Activated T-helper 9 cell treated with anti-CD3 and anti-CD28 coated beads, Interleukin-2, amount 50 U/mL, for 16 hours (primary cell): ENCODE measurements at places on chromosomes 12 and 14.

GRCh38 chr14:102528431-102529170, 19.0 kb upstream of the ANKRD9 start:
- no peak for DNase-seq

DNA sequence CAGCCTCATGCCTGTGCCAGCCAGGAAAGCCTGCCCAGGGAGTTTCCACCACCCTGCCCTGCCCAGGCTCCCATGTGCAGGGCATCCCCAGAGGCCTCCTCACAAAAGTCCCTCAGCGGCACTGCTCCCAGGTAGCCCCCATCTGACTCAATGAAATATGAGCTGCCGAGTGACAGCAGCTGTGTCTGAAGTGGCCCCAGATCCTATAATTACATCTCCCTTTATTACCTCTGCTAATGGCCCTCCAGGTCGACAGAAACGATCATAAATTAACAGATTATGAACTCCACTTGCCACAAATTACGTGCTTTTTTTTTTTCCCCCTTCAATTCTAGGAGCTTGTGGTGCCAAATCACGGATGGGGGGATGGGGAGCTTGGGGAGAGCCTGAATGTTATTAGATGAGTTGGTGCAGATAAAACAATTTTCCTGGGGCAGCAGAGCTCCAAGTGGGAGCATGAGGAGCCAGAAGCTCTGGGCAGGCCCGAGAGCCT, 110.4 kb downstream of the ESRRB start:
- DNase-seq = no peak

- peak; percentile 16 for DNase-seq
Measured at GRCh38 chr12:12562016-12562483, 613 bp downstream of the DUSP16 start.

DNA sequence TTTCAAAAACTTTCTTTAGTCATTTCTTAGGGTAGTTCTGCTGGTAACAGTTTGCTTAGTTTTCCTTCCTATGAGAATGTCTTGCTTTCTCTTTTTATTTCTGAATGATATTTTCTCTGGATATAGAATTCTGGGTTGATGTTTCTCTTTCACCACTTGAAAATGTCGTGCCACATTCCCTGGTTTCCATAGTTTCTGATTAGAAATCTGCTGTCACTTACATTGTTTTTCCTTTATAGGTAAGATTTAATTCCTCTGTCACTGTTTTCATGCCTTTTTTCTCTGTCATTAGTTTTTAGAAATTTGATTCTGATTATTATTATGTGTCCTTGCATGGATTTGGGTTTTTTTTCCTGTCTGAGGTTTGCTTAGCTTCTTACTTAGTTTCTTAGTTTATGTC, 77.3 kb upstream of the PCNX4 start:
- no peak for DNase-seq

DNA sequence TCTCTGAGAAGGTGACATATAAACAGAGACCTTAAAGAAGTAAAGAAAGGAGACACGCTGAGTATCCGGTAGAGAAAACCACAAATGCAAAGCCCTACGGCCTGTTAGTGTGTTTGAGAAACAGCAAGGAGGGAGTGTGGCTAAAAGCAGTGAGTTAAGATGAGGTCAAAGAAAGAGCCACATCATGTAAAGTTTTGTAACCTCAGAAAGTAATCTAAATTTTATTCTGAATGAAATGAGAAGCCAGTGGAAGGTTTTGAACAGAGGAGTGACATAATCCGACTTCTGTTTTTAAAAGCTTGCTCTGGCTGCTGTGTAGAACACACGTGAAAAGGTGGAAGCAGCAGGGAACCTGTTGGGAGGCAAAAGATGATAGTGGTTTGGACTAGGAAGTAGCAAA, 32.6 kb downstream of the PPP2R5E start:
- no peak for DNase-seq

DNA sequence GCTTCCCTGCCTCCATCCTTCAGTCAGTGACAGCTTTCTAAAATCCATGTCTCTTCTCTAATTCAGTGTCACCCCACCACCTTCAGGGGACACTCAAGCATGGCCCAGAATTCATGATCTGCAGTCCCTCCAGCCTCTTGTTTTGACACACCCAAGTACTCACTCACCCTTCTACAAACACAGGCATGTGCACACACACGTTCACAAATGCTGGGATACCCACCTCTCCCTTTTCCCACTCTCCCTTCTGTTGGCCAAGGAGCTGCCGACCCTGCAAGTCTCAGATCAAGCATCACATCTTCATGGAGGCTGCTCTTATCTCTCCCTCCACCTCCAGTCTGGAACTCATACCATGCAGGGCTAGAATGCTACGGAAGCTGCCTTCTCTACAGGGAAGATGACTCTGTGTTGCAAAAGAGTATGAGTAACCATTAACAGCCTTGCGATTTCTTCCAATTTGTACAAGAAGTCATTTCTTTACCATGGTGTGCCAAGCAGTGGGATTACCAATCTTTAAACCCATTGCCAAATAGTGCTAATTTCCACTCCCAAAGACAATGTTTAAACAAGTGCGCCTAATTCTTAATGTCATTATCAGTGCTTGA, 196.1 kb downstream of the BCL11B start:
- no peak for DNase-seq

DNA sequence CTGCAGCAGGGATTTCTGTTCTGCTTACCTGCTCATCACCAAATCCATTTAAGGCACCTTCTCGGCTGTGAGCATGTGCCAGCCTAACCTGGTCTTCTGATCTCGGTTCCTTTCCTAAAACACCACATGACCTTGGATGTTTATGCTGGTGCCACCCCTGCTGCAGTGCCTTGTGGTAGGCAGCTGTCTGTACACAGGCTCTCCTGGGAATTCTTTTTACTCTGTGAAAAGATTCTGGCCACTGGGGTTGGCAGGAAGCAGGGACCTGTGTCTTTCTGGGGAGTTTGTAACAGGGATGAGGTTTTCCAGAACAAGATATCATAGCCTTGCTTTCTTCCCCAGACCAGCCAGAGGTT, 10.4 kb upstream of the PLEKHG3 start:
- DNase-seq = no peak

DNA sequence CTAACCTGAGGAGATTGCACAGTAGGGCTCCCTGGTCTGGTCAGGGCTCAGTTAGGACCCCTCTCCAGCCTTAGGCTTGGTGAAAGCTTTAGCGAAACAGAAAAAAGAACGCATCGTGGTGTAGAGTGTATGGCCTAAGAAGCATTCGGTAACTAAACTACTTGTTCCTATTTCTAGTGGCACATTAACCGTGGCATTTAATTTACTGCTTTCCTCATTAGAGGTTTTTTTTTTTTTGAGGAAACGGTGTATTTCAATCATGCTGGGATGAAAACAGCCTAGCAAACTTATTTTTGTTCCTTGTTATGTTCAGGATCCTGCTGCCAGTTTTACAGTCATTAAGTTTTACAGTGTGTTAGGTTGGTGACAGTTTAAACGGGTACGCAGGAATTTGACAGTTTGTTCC, 518 bp upstream of the OSBPL8 start:
- DNase-seq = no peak

DNA sequence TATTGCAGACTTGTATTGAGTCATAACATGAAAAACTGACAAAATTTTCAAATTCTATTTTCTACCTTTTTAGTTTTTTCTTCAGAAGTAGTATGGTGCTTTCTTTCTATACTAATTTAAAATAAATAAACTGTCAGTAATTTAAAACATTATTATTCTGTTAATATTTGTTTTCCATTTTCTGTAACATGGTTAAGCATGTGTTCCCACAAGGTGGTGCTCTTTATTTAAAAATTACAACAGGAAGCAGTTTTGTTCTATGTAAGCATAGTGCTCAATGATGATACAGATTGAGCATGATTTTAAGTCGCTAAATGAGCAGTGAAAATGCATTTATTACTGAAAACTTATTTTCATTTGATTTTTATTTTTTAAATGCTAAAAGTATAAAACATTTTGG, 114.6 kb downstream of the PPFIA2 start:
- no peak for DNase-seq

- no peak for DNase-seq
Measured at GRCh38 chr14:29798108-29798663, 129.5 kb downstream of the PRKD1 start.

GRCh38 chr12:108226866-108227265, 97.8 kb downstream of the WSCD2 start:
- DNase-seq = no peak

DNA sequence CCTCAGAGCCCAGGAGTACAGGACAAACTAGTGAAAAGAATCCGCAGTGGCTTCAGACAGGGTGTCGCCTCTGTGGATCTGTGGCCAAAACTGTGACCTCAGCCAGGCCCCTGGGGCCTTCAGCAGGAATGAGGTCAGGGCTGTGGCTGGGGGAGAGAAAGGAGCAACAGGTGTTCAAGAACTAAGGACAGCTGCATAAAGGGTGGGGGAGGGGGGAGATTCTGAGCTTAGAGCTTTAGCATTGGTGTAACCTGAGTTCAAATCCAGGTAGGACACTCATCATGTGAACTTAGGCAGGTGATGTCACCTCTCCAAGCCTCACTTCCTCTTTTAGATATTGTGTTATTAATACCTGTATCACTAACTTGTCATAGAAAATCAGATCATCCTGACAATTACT, 40.9 kb upstream of the CORO1C start:
- no peak for DNase-seq

GRCh38 chr14:105414456-105415371, 4.9 kb upstream of the MTA1 start:
- peak; percentile 46 for DNase-seq
